Right ventricle myocardium inferior (tissue), 1 donor: ENCODE measurements at places on chromosomes 3 and 15. TPM values are rescaled to one million over a fixed set of nuclear protein-coding genes. Genes with fewer than 3 reads are reported as not detected.

DNA sequence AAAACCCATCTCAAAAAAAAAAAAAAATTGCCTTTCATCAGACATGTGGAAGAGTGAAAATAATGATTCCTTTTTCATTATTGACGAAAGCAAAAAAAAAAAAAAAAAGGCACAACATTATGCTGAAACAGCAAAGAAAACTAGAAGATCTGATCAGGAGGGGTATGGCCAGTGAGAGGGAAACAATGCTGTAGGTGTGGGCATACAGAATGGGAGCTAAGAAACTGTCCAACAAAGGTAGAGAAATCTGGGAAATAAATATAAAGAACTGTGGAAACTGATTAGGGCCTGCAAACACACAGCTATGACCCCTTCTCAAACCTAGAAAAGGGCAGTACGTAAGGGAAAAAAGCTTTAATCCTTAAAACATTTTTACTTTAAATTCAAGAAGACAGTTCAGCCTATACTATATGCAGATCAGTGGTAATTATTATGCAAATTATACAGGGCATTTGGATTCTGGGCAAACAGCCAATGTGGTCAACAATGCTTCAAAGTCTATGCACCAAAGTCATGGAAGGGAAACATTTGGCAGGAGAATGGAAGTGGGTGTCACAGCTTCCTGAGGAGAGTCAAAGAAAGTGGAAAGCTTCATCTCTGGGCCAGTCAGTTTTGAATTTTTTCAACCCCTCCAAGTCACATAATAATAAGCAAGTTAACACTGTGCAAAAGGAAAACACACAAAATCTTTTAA lies 68.3 kb upstream of the SLC12A8 start:
- no peak for DNase-seq

Gene SCAANT1
- not detected for total RNA-seq

Gene NANOGP8
- not detected for total RNA-seq

DNA sequence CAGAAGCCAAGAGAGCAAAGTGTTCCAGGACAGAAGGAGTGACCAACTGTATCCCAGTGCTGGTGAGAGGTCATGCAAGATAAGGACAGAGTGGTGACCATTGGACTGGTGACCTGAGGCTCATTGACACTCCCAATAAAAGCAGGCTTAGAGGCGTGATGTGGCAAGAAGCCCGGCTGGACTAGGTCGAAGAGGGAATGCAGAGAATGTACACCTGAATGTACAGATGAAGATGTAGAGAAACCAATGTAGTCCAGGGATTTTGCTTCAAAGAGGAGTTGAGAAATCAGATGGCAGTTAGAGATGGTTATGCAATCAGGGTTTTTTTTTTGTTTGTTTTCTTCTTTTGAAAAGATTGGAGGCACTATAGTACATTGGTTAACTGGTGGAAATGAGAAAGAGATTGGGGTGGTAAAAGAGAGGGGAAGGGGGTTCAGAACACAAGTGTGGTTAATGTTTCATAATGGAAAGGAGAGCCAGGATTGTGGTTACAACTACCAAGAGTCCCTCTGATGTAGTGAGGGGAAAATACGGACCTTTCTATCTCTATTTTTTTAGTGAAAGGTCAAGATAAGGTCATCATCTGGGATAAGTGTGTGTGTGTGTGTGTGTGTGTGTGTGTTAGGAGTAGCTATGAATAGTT lies 23.3 kb downstream of the ST3GAL6 start:
- DNase-seq: no peak

Gene FOXB1
- total RNA-seq: not detected

Gene STRC
- total RNA-seq: not detected

DNA sequence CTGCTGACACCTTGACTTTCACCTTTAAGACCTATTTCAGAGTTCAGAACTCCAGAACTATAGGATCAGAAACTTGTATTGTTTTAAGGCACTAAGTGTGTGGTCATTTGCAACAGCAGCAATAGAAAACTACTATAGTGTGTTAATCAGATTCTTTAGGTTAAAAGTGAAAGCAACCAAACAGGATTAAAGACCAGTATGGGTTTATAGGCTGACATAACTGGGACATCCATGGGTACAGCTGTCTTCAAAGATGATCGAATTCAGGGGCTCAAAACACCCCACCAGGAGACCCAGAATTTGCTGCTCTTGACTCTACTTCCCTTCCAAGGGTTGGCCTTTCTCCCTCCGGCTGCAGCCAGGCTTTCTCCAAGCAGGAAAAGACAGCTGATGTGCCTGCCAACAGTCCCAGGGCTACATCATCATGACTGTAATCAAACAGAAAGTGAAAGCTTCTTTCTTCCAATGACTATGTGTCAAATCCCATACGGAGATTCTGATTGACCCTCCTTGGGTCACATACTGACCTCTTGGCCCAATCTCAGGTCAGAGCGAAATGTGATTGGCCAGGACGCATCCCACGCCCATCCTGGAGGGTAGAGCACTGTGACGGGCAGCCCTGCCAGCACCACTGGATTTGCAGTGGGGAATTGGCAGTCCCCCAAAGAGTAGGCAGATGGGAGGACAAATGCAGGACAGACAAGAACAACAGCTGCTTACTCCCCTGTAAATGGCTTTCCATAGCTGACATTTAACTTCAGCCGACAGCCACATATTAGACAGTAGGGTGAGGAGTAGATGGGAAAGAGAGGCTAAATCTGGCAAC lies 51.4 kb upstream of the RNF7 start:
- DNase-seq: peak; percentile 80

DNA sequence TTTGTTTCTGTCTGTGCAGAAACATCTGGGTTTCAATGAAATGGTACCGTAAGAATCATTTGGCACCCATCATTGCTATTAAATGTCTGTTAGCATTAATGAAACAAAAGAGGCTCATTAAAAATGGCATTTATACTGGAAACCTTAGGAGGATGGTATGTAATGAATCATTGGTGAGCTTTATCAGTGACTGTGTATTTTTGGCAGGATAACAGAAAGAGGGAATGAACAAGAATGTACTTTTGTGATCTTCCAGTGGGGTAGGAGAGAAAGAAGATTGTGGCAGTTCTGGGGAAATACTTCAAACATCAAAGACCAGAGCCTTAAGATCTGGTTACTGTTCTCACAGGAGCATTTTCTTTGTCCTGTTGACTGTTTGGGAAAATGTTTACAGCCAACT lies 4.7 kb upstream of the DCBLD2 start:
- DNase-seq: no peak

DNA sequence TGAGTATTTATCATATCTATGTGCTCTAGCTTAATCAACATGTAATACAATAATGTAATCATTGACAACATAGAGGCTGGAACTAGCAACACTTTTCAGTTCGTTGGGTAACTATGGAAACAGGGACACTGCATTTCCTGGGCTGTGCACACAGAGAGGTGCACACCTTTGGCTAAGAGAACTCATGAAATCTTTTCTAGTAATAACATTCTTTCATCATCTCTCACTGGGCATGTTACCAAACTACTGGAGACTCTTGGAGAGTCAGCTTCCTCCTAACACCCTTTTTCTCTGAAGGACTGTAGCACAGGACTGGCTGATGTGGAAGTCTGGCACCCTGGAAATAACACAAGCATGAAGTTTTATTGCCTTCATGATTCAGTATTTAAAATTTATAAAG lies 135.6 kb downstream of the KCNMB2 start:
- no peak for DNase-seq

DNA sequence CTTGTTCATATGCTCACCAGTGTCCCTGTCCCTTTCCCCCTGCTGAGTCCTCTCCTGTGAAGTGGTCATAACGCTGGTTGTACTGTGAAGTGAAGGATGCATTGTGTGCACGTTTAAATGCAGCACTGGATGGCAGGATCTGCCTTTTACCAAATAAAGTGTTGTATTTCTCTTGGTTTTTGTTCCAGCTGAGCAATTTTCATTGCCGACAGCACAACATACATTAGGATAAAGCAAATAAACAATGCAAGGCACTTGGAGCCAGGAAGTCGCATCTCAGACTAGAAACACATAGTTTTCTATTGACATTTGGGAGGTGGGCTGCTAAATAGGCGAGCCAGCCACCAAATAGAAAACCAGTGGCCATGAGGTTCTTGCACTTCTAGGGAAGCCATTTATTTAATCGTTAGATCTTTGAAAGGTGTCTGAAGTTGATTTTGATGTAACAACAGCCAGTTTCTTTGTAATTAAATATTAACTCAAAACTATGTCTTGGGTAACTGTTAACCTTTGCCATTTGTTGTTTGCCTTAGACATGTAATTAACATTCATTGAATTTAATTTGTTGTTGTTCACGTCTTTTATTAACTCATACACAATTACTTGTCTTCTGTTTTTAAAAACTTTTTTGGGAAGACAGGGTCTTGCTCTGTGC lies 185.3 kb downstream of the FNDC3B start:
- no peak for DNase-seq

DNA sequence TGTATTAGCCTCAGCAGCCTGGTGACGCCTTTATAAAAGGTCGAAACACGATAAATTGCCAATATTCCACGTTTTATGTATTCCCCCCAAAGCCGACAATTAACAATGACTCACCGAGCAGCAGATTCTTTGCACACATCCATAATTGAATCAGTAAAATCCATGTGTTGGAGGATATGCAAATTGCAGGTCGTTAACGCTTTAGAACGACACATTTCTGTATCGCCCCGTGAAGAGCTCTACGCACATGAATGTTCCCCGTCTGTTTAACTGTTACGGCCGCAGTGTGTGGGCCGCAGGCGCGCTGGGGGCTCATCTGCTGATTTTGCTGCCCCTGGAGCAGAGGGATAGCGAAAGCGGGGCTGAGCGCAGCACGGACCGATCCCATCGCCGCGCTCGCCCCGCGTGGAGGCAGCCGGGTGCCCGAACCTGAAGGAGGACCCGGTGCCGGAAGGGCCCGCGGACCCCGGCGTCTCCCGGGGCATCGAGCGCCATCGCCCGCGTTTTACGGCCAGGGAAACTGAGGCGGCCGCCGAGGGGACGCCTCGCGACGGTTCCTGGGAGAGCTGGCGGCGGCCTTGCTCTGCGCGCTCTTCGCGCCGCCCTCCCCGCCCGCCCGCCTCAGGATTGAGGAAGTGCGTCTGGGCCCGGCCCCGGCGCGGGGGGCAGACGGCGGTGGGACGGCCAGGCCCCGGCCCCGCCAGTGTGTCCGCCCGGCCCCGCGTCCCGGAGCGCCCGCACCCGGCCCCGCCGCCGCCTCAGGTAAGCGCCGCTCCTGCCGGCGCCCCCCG lies at the start of gene LRRK1:
Gene LRRK1, plus strand, starts transcription at position 668 of the 791 bp plus-strand sequence. CDS start 5,276 bp downstream, outside the sequence.
- DNase-seq: peak; percentile 81

Gene HDGFL3
- total RNA-seq: 32.8 TPM

DNA sequence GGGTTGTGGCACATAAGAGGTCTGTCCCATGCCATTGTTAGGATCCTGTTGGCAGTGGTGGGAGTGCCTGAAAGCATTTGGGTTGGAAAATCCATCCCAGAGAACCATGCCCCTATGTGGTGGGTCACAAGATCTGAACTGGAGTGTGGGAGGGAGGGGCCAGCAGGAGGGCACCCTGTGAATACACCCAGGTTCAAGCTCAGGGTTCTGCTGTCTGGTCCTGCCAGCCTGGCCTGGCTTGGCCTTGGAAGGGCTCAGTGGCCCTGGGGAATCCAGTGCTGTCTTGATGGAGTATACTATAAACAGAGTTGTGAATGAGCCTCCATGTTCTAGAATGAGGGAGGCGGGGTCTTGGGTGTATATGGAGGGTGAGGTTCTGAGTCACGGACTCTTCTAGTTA lies 11.8 kb downstream of the ANKDD1A start:
- no peak for DNase-seq

- DNase-seq: no peak
Observed at GRCh38 chr15:70390723-70391122, 293.0 kb upstream of the TLE3 start.

Gene NTRK3
- total RNA-seq: 5.1 TPM

GRCh38 chr15:33083232-33084081 lies 111.1 kb downstream of the FMN1 start:
- no peak for DNase-seq

GRCh38 chr3:141537856-141538255 lies 51.0 kb downstream of the RASA2 start:
- no peak for DNase-seq

DNA sequence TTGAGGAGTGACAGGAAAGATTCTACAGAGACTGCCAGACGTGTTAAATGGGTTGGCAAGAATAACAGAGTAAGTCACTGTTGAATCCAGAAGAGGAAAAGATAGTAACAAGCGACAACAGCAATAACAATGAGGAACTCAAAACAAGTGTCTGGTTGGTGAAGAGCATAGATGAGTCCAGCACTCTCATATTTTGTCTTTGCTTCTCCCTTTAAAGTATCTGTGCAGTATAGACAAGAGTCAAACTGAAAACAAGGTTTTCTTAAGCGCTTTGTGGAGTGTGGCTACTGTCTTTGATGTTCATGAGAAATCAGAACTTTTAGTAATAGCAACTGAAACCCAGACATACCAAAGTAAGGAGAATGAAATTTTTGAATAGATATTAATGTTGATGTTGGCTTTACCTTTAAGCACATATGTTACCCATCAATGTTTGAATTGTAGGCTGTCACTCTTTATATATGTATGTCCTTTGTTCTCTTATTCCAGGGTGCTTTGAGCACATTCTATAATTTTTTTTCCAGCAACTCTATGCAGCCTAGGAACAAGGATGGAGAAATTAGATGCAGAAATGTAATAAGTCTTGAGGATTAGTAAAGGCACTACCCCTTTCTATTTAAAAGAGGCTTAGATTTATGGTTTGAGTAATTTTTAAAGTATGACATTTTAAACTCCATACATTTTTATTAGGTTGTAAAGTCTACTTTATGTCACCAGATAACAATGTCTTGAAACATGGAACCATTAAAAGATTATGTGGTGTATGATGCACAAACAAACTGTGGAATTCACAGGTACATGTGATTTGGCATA lies 185.5 kb downstream of the NFKBIZ start:
- DNase-seq: no peak

GRCh38 chr3:148381051-148381450 lies 316.7 kb upstream of the AGTR1 start:
- no peak for DNase-seq

DNA sequence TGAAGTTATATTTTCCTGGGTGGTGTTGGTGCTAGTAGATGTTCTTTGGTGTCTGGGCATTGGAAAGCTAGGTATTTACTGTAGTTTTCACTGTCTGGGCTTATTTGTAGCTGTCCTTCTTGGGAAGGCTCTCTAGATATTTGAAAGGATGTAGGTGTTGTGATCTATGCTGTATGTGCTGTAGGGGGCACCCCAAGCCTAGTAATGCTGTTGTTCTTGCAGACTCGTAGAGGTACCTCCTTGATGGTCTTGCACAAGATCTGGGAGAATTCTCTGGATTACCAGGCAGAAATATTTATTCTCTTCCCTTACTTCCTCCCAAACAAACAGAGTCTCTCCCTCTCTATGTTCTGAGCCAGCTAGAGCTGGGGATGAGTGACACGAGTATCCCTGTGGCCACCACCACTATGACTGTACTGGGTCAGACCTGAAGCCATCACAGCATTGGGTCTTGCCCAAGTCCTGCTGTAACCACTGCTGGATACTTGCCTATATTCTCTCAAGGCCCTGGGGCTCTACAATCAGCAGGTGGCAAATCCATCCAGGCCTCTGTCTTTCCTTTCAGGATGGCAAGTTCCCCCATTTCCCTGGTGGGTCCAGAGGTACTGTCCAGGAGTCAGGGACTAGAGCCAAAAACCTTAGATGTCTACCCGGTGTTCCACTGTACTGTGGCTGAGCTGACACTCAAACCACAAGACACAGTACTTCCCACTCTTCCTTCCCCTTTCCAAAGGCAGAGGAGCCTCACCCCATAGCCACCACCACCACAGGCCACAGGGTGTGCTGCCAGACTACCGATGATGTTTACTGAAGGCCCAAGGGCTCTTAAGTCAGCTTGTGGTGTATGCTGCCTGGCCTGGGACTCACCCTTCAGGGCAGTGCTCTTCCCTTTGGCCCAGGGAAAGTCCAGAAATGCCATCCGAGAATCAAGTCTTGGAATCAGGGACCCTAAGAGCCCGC lies 195.2 kb upstream of the DPPA4 start:
- DNase-seq: no peak

- DNase-seq: no peak
Observed at GRCh38 chr15:63891768-63892133, 58.0 kb upstream of the HERC1 start.

Gene CYP8B1
- not detected for total RNA-seq
